ENCODE measurements at places on chromosomes 1 and 21.
A peak's percentile ranks its signal among the peaks of the same experiment; 100 is the strongest.

- peak; percentile 42 for DNase-seq
Observed at GRCh38 chr1:52727114-52727586, 897 bp downstream of the ZYG11B start.

- no peak for DNase-seq
Observed at GRCh38 chr1:46020010-46020409, 112.4 kb downstream of the PIK3R3 start.

DNA sequence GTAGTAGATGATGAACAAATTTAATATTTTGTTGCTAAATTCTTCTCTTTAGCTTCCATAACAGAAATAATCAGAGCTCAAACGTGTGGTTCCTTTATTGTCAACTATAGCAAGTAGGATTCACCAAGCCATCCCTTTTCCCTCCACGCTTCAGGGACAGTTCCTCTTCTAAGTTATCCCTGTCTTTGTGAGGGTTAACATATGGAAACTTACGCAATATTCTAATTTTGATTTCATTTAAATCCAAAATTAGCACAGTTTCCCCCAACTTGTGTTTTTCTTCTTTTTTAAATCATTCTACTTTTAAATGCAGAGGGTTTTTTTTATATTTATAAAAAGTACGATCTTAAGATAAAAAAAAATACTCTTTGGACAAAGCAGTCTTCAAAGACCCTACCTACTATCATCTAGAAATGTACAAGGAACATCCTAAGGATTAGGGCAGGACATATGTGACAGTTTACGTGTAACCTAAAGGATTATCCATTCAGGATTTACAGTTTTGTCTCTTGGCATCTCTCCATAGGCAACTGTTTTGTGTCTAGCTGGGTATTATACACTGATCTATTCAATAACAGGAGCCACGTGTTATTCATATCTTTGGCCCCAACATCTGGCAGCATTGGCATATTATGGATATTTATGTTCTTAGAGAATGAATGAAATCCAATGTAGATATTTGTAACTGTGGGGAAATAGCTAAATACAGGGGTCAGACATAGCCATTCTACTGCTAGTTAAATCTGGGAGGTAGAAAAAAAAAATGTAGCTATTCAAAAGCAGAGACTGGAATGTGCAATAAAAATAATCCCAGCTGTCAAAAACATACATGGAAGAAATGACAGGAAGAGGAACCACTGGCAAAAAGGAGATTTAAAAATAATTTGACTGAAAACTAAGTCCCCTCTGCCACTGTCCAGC is 272.9 kb downstream of the NEGR1 start:
- no peak for DNase-seq

GRCh38 chr1:246482805-246483568 is 24.1 kb downstream of the SMYD3 start:
- DNase-seq: no peak

GRCh38 chr1:19029191-19030085 is 73.0 kb upstream of the IFFO2 start:
- no peak for DNase-seq

- DNase-seq: peak; percentile 3
Observed at GRCh38 chr21:22164912-22165311, 1166.7 kb downstream of the NCAM2 start.
